Activated naive CD4-positive, alpha-beta T cell treated with anti-CD3 and anti-CD28 coated beads, Interleukin-2, amount 10 ng/mL, durations not matched to agents 5 hours and 36 hours (primary cell): ENCODE measurements at places on chromosomes 1 and 21. TPM values are rescaled to one million over a fixed set of nuclear protein-coding genes. Genes with fewer than 3 reads are reported as not detected.

Gene CCDC17
- 4.0 TPM for total RNA-seq

Gene NBPF6
- total RNA-seq = not detected

Gene ZNF683
- total RNA-seq = not detected

Gene CFHR3
- total RNA-seq = not detected

Gene CLCA1
- not detected for total RNA-seq
